ENCODE measurements at places on chromosomes 3 and 15. TPM values are rescaled to one million over a fixed set of nuclear protein-coding genes. Genes with fewer than 3 reads are reported as not detected.

SAXO2 gene
- 3.2 TPM for total RNA-seq

MUC13 gene
- total RNA-seq = 1.9 TPM

TADA3 gene
- 65.1 TPM for total RNA-seq

C2CD4B gene
- 4.2 TPM for total RNA-seq

CEMIP gene
- total RNA-seq = 0.57 TPM

PPM1L gene
- 13.8 TPM for total RNA-seq

ACSBG1 gene
- 0.13 TPM for total RNA-seq

OR4F15 gene
- total RNA-seq = 0.13 TPM

DNA sequence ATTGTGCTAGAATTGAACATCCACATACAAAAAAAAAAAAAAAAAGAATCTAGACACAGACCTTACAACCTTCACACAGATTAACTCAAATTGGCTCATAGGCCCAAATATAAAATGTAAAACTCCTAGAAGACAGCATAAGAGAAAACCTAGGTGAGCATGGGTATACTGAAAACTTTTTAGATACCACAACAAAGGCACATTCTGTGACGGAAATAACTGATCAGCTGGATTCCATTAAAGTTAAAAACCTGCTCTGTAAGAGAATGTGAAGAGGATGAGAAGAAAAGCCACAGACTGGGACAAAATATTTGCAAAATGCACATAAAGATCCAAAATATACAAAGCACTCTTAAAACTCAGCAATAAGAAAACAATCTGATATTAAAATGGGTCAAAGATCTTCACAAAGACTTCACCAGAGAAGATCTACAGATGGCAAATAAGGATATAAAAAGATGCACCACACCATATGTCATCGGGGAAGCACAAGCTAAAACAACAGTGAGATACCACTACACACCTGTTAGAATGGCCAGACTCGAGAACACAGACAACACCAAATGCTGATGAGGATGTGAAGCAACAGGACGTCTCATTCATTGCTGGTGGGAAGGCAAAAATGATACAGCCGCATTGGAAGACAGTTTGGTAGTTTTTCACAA, 167.9 kb downstream of the PDE8A start:
- DNase-seq = no peak

RLBP1 gene
- total RNA-seq = not detected

TRIM42 gene
- total RNA-seq = not detected

DNA sequence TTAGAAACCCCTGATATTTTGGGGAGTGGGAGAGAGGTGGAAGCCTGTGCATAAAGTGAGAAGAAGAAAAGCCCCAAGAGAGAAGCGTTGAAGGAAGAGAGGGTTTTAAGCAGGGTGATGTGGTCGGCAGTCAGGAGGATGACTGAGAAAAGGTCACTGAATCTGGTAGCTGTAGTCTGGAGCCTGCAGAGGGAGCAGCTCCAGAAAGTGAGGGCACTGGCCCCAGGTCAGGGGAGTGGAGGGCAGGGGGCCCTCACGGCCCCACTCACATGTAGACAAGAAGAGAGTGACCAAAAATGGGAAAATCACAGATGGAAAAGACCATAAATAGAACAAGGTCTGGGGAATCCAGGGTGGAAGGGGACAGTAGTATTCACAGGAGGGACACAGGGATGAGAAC, 105.5 kb downstream of the RYK start:
- no peak for DNase-seq

DNA sequence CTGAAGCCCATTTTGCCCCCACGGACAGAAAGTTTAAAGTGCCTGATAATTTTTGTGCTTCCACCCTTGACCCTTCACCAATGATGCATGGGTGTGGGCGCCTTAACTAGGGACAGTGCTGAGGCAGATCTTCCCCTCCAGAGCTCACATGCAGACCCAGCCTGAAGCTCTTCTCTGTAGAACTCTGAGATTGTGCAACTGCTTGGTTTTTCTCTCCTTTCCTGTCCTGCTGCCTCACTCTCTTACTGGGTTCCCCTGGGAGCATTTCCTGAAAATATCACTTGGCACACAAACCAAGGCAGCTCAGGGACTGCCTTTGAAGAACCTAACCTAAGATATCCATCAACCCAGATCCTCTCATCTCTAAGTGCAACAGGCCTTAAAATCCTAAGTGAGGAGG, 220.3 kb upstream of the STT3B start:
- DNase-seq = no peak

GRCh38 chr3:10242182-10243065, 5.8 kb upstream of the TATDN2 start:
- no peak for DNase-seq

GRCh38 chr15:73684581-73685455, 635 bp downstream of the CD276 start:
- DNase-seq = peak; percentile 85

- no peak for DNase-seq
Measured at GRCh38 chr3:45984331-45985312, 11.0 kb downstream of the FYCO1 start.

DNA sequence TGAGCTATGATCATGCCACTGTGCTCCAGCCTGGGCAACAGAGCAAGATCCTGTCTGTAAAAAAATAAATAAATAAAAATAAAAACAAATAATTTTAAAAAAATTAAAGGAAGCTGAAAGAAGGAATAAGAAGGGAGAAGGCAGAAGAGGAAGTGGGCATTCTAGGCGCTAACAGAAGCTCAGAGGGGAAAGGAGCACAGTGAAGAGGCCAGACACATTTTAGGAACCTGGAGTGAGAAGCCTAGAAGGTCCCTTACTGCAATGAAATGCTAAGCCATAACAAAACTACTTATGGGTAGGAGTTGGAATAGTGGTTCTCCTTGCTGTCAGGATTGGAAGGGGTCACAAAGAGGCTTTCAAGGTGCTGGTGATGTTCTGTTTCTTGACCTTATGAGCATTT, 64.0 kb downstream of the ITGB5 start:
- no peak for DNase-seq

- peak; percentile 79 for DNase-seq
Measured at GRCh38 chr3:71428841-71429596, 154.5 kb downstream of the FOXP1 start.

ANO10 gene
- total RNA-seq = 45.7 TPM

DNA sequence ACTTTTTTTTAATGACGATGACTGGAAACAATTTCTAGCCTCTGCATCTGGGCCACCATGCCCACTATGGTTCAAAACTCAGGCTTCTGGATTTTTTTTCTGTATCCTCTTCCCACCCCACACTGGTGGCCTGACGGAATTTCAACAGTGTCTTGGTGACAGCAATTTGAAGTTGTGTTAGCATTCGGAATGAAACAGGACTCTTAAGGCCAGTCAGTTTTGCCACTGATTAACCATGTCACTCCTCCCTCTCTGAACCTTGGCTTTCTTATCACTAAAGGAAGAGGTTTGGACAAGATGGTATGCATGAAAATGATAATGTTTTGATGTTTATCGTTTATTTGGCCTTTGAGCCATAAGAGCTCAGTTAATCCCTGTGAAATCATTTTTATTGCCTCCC, 41.6 kb upstream of the BDH1 start:
- no peak for DNase-seq

- DNase-seq = peak; percentile 76
Measured at GRCh38 chr3:69082805-69083204, 1.9 kb upstream of the ARL6IP5 start.

C3orf52 gene
- total RNA-seq = 5.2 TPM

RNF7 gene
- total RNA-seq = 83.2 TPM
